Activated naive CD4-positive, alpha-beta T cell (primary cell): ENCODE measurements at places on chromosomes 2 and 18.
A peak's percentile ranks its signal among the peaks of the same experiment; 100 is the strongest.

DNA sequence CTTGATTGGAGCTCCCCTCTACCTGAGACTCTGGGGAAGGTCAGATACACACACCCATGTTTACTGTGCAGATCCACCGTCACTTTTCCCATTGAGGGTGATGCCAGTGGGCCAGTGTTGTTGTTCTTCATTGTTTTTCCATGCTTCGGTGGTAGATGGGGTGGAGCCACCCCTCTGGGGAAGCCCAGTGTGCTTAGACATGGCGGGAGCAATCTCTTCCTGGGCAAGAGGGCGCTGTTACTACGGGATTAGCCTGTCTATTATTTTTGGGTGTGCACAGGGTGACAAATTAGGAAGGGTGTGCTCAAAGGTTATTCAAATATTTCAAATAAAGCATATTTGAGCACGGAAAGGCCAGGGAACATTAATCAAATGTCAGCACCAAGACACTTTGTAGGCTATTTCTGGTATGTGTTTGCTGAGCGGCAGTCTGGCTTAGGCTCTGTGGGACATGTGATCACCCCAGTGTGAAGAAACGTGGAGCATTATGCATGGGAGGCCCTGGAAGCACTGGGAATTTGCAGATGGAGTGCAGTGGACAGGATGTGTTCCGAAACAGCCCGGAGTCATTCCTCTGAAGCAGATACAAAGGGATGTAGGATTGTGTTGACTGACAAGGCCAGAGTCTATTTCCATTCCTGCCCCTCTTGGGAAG is 34.8 kb upstream of the SMIM21 start:
- no peak for DNase-seq

GRCh38 chr2:147135376-147135775 is 709.5 kb upstream of the ACVR2A start:
- DNase-seq, result no peak

- DNase-seq, result no peak
Observed at GRCh38 chr18:9673296-9674251, 34.5 kb upstream of the RAB31 start.

DNA sequence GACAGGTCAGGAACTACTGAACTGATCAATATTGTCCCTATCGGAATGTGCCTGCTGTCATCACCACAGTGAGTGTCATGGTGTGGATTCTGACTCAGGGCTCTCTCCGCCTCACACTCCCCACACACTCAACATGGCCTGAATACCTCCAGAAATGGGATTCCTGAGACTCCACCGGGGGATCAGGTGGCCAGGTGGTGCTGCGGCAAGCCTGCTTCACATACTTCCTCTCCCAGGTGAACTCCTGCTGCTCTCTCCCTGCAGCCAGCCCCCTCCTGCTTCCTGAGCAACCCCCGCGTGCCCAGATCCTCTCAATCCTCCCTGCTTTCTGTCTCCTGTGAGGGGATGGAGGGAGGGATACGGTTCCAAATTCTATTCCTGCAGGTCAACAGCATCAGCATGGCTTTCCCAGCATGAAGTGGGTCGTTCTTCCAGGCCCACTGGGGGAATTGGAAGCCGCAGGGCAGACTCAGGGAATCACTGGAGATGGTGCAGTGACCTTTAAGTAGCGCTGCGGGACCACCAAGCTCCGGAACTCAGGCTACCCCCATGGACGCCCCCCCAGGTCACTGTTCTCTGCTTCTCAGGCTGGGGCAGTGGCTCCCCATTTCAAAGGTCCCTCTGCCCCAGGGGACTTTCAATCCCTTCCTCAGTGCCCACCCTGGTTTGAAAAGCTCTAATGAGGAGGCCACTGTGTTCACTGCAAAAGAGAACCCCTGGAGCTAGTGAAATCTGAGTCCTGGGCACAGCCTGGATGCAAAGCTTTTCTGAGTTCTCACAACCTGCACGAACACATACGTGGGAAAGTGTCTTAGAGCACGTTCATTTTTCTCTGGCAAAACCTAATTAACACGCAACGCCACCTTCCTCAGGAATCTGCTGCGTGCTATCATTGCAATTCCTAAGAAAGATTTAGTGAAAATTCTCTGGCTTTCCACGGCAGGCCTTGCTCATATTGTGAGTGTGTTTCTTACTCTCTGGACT is 168.4 kb downstream of the ZFP36L2 start:
- DNase-seq, result no peak

DNA sequence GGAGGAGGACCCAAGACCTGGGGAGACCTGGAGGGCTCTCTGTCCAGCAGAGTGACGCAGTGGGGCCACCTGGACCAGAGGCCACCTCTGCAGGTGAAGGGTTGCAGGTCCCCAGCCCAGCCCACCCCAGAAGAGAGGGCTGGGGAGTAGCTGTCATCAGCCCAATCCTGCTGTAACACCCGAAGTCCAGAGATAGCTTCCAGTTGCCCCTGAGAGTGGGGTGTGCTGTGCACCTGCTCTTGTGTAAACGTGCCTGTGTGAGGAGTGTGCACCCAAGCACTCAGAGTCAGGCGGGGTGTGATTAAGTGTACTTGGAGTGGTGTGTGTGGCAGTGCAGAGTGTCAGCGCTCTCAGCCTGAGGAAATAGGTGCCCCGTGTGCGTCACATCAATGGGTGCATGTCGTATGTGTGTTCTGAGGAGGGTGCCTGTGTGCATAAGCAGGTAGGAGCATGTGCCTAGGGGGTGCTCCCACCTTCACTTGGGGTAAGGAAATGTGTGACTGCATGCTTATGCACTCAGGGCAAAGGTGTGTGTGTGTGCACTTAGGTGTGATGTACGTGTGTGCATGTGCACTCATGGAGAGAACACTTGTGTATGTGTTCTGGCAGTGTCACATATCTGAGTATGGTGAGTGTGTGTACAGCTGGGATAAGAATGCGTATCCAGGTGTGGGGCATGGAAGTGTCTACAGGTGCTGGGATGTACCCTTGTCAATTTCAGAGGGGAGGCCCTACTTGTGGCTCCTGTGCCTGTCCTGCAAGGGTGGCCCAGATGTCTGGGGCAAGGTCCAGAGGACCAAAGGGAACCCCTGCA is 672 bp downstream of the ATP6V1B1 start:
- DNase-seq, result no peak

- DNase-seq, result no peak
Observed at GRCh38 chr2:46569061-46569560, 89.7 kb downstream of the TMEM247 start.

DNA sequence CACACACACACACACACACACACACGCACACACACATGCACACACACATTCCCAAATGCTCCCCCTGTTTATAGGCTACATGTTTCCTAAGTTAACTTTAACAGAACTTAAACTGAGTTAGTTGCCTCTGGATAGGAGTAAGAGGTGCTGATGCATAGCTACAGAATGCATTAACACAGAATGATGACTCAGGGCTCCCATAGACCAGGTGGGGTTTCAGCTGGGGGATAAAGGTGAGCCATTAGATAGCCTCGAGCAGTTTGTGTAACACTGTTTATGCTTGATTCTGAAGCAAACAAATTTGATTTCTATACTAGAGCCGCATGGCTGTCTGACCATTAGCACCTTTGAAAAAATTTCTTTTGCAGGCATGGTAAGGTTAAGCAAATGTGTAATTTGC is 741.0 kb downstream of the PLCL1 start:
- DNase-seq, result no peak

- peak; percentile 96 for DNase-seq
Observed at GRCh38 chr2:202634556-202635427, at the start of gene FAM117B. Gene FAM117B, plus strand, starts transcription at chr2:202634969. Its CDS starts 219 bp downstream, at chr2:202635188.

DNA sequence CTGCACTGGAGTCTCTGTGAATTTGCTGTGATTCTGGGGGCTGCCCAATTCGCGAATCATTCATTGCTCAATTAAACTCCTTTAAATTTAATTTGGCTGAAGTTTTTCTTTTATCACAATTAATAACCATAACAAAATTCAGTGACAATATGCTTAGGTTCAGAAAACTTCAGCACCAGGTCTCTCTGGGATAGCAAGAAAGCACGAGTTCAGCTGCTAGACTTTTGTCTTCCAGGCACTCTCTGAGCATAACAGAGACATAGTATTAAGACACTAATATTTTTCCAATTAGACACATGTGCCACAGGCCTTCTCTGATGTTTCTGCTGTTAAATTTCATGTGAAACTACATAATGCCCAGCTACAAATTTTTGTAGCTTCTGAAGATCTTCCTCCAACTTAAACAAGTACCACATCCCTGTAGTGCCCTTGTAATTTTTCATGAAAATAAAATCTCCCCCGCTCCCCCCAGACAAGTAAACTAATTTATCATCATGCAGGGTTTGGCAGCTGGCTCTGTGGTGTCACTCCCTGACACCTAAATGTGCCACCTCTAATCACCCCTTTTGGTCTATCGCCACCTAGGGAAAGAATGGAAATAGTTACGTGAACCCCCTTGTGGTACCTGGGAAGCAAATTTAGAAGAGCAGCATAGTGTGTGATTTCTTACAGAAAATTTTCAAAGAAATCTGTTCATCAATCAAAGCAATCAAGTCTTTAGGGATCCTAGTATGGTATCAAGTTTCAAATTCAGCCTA is 94.1 kb downstream of the CSRNP3 start:
- no peak for DNase-seq

- DNase-seq, result peak; percentile 13
Observed at GRCh38 chr2:112623913-112624777, 21.6 kb upstream of the SLC20A1 start.

GRCh38 chr2:95352310-95353054 is 50.0 kb upstream of the FAHD2A start:
- DNase-seq, result no peak

DNA sequence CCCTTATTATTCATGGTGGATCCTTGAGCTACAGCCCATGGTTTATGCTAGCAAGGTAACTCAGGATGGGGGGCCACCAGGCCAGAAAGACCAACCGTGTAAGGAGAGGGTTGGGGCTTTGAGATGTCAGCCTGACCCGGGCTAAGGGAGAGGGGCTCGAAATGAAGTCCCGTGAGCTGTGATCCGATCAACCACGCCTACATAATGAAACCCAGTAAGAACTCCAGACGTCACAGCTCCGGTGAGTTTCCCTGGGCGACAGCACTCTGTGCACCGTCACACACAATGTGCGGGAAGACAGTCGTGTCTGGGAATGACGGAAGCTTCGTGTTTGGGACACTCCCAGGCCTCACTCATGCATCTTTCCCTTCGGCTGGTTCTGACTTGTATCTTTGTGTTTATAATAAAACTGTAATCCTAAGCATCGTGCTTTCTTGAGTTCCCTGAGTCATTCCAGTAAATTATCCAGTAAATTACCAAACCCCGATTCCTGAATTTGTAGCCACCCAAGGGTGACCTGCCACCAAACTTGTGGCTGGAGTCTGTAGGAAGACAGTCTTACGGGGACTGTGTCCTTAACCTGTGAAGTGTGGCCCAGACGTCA is 44.2 kb downstream of the CYP27C1 start:
- no peak for DNase-seq

DNA sequence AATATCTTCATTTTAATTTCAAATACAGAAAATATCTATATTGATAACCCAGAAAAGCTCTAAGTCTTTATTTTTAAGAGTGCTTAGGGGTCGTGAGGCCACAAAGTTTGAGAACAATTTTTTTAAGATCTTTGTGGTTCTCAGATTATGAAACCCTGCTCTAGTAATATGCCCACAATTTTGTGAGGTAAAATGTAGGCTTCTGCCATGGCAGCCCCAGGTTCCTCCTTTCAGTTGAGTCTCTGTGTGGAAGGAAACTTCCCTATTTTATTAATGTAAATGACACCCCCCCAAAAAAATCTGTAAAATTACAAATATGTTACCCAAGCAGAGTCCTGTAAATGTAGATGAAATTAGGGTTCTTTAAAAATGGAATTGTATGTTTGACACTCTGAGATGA is 600.5 kb downstream of the SATB2 start:
- no peak for DNase-seq

- DNase-seq, result no peak
Observed at GRCh38 chr2:41042343-41042742, 590.5 kb upstream of the SLC8A1 start.

DNA sequence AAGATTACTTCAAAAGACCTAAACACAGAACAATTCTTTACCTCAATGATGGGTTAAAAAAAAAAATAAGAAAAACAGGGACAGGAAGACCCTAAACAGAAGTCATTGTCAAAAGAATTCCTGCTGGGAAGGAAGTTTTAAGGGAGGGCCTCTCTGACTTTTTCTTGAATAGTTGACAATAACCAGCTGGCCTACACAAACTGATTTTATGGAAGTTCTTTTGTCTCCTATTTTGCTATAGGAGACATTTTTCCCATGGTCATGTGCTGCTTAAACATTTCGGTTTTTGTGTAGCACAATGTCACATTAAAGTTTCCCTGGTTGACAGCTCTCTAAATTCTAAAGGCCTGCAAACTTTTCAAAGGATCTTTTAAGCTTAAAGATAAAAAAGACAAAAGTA is 55.3 kb downstream of the RFTN2 start:
- DNase-seq, result no peak

- DNase-seq, result no peak
Observed at GRCh38 chr18:63648241-63648640, 4.2 kb upstream of the SERPINB4 start.

DNA sequence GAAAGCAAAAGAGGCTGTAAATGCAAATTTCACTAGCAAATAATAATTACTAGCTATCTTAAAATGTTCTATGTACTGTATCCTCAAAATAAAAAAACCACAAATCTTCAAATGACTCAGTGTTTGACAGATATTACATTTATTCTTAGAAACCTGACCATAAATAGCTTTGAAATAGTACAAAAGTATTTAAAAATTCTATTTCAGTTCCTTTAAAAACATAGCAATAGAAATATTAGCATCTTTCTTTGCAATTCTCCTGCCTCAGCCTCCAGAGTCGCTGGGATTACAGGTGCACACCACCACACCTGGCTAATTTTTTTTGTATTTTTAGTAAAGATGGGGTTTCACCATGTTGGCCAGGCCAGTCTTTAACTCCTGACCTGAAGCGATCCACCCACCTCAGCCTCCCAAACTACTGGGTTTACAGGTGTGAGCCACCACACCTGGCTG is 50.6 kb downstream of the MSH6 start:
- DNase-seq, result no peak

DNA sequence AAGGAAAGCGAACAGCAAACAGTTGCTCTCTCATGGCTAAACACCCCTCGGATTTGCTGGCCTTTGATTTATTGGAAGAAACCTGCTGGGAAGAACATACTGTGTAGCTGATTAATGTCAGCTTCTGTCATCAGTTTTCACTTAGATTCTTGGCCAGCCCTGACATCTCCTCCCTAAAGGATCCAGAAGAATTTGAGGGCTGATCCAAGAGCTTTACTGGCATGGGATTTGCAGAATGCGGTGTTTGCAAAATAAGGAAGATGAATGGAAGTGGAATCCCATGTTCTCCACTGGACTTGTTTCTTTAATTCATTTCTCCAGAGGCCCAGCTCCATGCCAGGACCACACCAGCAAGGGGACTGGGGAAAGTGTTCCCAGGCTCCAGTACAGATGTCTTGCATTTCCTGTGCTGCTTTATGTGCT is 80.5 kb downstream of the RDH14 start:
- no peak for DNase-seq

DNA sequence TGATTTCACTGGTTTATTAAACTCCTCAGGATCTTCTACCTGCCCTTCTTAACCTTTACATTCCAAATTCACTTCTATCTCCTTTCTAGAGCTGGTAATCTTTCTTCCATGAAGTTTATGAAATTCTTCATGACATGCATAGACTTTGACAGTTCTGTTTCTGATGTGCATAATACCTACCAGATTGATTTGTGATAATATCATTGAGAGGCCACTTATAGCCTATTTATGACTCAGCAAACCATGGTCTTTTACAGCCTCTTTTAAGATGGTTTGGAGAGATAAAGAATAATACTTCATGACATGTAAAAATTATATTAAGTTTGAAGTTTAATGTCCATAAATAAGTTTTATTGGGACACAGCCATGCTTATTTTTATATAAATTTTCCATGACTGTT is 14.0 kb downstream of the SCN2A start:
- no peak for DNase-seq

GRCh38 chr2:160210599-160211138 is 10.6 kb upstream of the ITGB6 start:
- DNase-seq, result peak; percentile 32
